Gastrocnemius medialis (tissue), 4 donors: ENCODE measurements at places on chromosomes 1 and 21. TPM values are rescaled to one million over a fixed set of nuclear protein-coding genes. Genes with fewer than 3 reads are reported as not detected.

TRNP1 gene
- 1.2 TPM for total RNA-seq

SIPA1L2 gene
- 3.1 TPM for total RNA-seq

C8A gene
- not detected for total RNA-seq

SLAMF8 gene
- total RNA-seq, result not detected

OPRD1 gene
- 0.24 TPM for total RNA-seq

PROK1 gene
- 0.38 TPM for total RNA-seq

FAM177B gene
- total RNA-seq, result not detected

OR2T2 gene
- total RNA-seq, result not detected

LY9 gene
- not detected for total RNA-seq

TTC22 gene
- 0.24 TPM for total RNA-seq

HCRTR1 gene
- total RNA-seq, result 0.59 TPM

UBIAD1 gene
- total RNA-seq, result 17.0 TPM

MFAP2 gene
- total RNA-seq, result 1.8 TPM

FAM72C gene
- total RNA-seq, result not detected

CASQ1 gene
- 255 TPM for total RNA-seq

AP4B1 gene
- total RNA-seq, result 11.2 TPM

SEMA4A gene
- total RNA-seq, result 1.6 TPM

C4BPA gene
- not detected for total RNA-seq

HNRNPU gene
- 167 TPM for total RNA-seq

NPHS2 gene
- total RNA-seq, result not detected

PUM1 gene
- 111 TPM for total RNA-seq

PDC gene
- total RNA-seq, result not detected

MT1HL1 gene
- total RNA-seq, result not detected

GNAT2 gene
- total RNA-seq, result not detected

CD52 gene
- not detected for total RNA-seq

IFI44L gene
- 2.9 TPM for total RNA-seq

TINAGL1 gene
- 50.3 TPM for total RNA-seq

KDF1 gene
- total RNA-seq, result not detected

TNFSF4 gene
- 0.23 TPM for total RNA-seq

SLAMF1 gene
- not detected for total RNA-seq

COL6A1 gene
- total RNA-seq, result 65.7 TPM

HPDL gene
- total RNA-seq, result not detected

DIO1 gene
- not detected for total RNA-seq

C1orf87 gene
- not detected for total RNA-seq

ZMYND12 gene
- not detected for total RNA-seq

SPEN gene
- 41.5 TPM for total RNA-seq

KMO gene
- not detected for total RNA-seq

PRR9 gene
- total RNA-seq, result not detected

MYOM3 gene
- 224 TPM for total RNA-seq

LCE1E gene
- not detected for total RNA-seq

LEMD1 gene
- not detected for total RNA-seq

LCE6A gene
- total RNA-seq, result not detected

GORAB gene
- total RNA-seq, result 1.7 TPM

RGSL1 gene
- total RNA-seq, result not detected

IGSF21 gene
- total RNA-seq, result 0.66 TPM

FCRL4 gene
- total RNA-seq, result not detected

PDPN gene
- 10.0 TPM for total RNA-seq

HOOK1 gene
- not detected for total RNA-seq
